ENCODE measurements at places on chromosomes 12 and 14. TPM values are rescaled to one million over a fixed set of nuclear protein-coding genes. Genes with fewer than 3 reads are reported as not detected.

Gene PMEL
- not detected for total RNA-seq

Gene APOF
- not detected for total RNA-seq

DNA sequence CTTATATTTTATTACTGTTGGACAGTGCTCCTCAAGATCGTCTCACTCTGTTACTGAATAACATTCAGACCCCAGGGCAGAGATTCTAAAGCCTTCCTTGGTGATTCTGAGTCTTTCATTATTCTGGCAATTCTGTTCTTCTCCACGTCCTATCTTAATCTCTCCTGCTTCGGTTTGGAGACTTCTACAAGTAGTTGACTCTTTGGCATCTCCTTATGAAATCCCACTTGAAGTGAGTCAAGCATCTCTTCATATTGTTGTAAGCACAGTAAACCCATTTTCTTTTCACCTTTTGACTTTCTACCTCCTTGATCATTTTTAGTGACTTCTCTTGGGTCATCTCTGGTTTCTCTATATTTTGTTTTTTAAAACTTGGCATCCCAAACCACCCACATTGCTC lies 132.8 kb downstream of the SAMD4A start:
- DNase-seq: no peak
- no peak overlapping the region for H3K4me3 ChIP-seq
- no peak overlapping the region for H3K27ac ChIP-seq
- no peaks in the 10 kb centered on the region for H3K4me1 ChIP-seq
- H3K36me3 ChIP-seq: no peaks in the 10 kb centered on the region

DNA sequence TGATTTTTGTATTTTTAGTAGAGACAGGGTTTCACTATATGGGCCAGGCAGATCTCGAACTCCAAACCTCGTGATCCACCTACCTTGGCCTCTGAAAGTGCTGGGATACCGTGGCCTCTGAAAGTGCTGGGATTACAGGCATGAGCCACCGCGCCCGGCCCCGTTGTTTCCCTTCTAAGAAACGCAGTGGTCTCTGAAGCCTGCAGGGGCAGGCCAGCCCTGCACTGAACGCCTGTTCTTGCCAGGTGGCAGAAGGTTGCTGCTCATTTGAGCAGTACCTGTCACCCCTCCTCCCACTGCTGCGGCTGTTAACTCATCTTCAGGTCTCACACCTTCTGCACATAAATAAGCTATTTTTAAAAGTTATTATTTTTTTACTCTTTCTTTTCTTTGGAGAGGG lies 24.3 kb downstream of the GPRC5A start:
- no peak for DNase-seq
- H3K27ac ChIP-seq: no peak overlapping the region
- no peaks in the 10 kb centered on the region for H3K36me3 ChIP-seq
- H3K4me1 ChIP-seq: peaks cover 3% of the 10 kb centered on the region
- no peaks in the 10 kb centered on the region for H3K27me3 ChIP-seq
- no peak overlapping the region for H3K4me3 ChIP-seq

DNA sequence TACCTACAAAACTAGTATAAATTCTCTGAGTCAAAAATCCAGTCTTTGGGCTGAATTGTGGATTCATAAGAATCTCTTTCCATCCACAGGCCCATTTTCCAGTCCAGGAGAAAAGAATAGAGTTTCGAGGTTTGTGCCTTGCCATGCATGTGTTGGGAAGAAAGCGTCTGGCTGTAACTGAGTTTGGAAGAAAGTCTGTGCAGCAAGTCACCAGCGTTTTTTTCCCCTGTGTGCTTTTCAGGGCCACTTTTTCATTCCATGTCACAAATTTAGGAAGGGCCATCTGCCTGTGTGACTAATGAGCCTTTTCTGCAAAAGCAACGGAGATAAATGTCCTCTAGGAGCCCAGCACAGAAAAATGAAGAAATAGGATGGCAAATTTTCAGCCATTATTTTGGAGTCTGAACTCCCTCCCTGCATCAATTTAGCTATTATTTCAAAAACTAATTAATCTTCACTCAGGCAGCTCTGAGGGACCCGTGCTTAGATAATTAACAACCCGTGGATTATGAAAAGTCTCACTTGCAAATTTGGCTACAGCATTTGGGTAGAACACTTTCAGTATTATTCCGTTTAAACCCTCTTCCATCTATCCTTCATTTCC lies 261.5 kb downstream of the SUDS3 start:
- no peaks in the 10 kb centered on the region for H3K4me1 ChIP-seq
- H3K36me3 ChIP-seq: no peaks in the 10 kb centered on the region
- no peak overlapping the region for H3K27ac ChIP-seq
- no peak for DNase-seq
